ENCODE measurements at places on chromosomes 13 and 19.

DNA sequence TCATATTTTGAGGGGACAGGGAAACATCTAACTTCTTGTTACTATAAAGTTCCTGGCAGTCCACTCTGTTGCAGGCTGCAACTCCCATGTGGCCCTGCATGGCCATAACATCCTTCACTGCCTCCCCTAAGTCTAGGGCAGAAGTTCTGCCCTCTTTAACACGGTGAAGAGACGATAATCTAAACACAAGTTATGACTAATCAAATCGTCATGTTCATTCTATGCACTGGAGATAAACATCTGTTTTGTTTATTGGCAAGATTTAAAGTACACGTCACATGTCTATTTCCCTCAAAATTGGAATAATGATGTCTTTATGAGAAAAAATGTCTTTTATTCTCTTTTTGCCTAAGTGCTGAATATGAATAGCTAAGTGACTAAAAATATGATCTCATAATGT lies 1629.4 kb downstream of the PCDH9 start:
- DNase-seq = no peak

DNA sequence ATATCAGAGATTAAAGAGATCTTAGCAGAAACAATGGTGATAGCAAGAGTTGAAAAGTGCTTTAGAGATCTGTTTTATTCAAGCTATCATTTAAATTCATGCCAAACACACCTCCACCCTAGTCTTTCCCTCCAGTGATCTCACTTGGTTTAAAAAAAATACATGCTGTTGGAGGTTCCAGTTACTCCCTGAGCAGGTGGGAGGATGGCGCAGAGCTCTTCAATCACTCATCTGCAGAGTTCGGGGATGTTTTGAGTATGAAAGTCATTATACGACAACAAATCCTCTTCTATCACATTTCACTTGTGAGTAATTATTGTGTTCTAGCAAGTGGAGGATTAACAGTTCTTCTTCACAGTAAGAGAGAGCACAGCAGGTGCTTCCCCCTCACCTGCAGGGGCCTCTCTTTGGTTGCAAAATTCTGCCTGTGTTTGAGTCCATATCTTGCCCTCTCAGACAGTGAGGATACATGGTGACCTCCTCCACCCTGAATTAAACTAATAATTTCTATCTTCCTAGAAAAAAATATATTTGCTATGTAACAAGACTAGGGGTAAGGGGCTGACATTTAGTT lies 376.7 kb downstream of the LIG4 start:
- no peak for DNase-seq

GRCh38 chr19:5690955-5691821 lies 1.1 kb downstream of the RPL36 start:
- no peak for DNase-seq

- DNase-seq = peak; percentile 66
Observed at GRCh38 chr19:9586764-9587163, 2.5 kb upstream of the ZNF121 start.

DNA sequence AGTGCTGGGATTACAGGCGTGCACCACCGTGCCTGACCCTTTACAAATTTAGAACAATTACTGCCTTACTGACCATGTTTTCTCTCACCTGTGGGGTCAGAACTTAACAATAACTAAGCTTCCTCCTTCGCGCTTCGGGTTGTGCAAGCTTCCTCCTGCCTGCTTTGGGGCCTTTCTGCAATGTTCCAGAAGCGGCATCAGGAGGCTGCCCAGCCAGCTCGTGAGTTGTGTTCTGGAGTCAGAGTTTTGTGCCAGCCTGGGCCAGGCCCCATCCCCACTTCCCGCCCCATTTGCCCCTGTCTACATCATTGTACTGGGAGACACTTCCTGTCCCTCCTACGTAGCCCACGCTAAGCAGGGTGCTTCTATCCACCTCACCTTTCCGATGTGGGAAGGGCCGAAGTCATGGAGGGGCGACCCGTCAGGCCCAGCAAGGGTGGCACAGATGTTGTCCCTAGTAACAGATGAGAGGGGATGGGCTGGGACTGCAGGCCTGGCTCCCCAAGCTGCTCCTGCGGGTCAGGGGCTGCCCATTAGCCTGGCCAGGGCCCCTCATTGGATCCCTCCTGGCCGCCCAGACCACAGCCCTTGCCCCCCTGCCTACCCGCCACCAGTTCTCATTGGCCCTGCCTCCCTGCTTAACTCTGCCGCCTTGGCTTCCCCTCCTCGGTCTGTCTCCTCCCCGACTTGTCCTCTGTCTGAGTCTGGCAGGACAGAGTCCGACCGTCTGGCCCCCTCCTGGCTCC lies 13.4 kb downstream of the UHRF1 start:
- no peak for DNase-seq

- DNase-seq = peak; percentile 91
Observed at GRCh38 chr13:44259045-44260027, 114.3 kb upstream of the SERP2 start.

- DNase-seq = no peak
Observed at GRCh38 chr19:32437096-32437495, 31.5 kb downstream of the DPY19L3 start.

Measured in GDM1 (cell line).